ENCODE measurements at places on chromosomes 7 and 10.

GRCh38 chr7:46577394-46577793, 656.3 kb upstream of the IGFBP3 start:
- H3K4me1 ChIP-seq, result no peaks in the 10 kb centered on the region
- no peaks in the 10 kb centered on the region for H3K36me3 ChIP-seq
- H3K27me3 ChIP-seq, result no peaks in the 10 kb centered on the region
- no peak overlapping the region for H3K4me3 ChIP-seq
- no peak for DNase-seq
- no peak overlapping the region for H3K27ac ChIP-seq

DNA sequence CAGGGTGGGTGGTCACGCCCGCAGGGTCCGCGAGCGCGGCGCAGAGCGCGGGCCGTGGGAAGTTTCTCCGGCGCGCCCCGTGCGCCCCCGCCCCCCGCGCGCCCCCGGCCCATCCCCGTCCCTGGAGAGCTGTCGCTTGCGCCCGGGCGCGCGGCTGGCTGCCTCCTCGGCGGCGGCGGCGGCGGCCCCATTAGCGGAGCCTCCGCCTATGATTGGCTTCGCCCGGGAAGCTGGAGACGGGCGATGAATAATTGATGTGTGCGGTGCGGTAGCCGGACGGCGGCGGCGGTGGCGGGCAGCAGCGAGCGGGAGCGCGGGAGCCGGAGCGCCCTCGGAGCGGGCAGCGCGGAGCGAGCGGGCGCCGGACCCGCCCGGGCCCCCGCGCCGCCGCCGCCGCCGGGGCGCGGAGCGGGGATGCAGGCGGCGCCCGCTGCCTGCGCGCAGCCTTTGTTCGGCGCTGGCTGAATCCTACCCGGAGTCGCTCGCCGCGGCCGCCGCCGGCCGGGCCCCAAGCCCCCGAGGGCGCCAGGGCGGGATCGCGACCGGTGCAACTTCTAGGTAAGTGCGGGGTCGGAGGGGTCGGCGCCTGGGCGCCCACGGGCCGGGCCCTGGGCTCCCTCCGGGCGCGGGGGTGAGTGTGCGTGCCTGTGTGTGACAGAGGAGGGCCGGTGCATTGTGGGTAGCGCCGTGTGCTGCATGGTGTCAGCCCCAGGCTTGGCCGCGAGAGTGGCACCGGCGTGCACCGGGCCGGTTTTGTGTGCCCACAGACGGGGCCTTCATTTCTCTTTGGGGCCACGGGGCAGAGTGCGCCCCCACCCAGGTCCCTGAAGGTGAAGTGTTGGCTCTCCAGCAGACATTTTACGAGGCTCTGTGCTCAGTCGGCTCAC, 103.8 kb upstream of the PPIF start:
- H3K4me3 ChIP-seq, result peak overlapping the region; percentile 57
- peak overlapping the region; percentile 64 for H3K27ac ChIP-seq
- peaks cover 60% of the 10 kb centered on the region for H3K4me1 ChIP-seq
- H3K36me3 ChIP-seq, result no peaks in the 10 kb centered on the region
- DNase-seq, result no peak

- no peaks in the 10 kb centered on the region for H3K27me3 ChIP-seq
- no peaks in the 10 kb centered on the region for H3K4me1 ChIP-seq
- no peak overlapping the region for H3K4me3 ChIP-seq
- H3K27ac ChIP-seq, result no peak overlapping the region
These were observed 167.4 kb upstream of the SH2B2 start for GRCh38 chr7:102119213-102119651.

DNA sequence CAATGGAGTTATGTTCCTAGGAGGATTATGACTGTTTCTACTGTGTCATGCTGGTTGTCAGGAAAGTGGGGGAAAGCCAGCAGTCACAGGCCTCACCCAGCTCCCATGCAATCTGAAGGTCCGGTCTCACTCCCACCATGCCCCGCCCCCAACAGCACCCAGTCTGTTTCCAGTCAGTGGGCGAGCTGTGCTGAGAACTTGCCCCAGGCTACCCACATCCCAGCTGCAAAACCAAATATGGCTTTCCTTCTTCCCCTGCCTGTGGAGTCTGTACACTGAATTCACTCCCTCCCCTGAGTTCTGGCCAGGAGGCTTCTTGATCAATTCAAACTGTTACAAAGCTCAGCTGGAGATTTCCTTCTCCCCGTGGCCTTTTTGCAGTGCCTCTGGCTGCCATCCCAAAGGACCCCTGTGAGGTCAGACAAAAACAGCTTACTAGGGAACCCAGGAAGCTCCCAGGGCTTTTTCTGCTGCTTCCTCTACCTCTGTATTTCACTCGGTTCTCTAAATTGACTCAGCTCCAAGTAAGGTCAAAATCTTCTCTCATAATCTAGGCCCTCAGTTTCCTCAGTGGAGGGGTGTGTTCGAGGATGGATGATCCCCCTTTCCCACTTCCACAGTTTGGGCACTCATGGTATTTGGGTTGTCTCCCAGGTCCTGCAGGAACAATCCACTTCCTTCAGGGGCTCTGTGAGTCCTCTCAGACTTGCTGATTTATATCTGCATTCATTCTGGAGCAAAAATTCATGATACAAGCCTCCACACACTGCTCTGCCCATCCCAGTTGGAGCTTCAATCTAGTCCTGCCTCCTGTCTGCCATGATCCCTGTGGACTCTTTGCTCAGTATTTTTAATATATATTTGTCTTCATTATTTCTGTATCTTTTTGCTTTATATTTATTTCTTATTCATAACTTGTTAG, 205.5 kb downstream of the SEMA3D start:
- no peak overlapping the region for H3K27ac ChIP-seq
- DNase-seq, result no peak
- no peaks in the 10 kb centered on the region for H3K27me3 ChIP-seq
- no peaks in the 10 kb centered on the region for H3K36me3 ChIP-seq
- H3K4me3 ChIP-seq, result no peak overlapping the region

GRCh38 chr10:782751-783648, 93.5 kb upstream of the DIP2C start:
- H3K4me1 ChIP-seq, result no peaks in the 10 kb centered on the region
- H3K36me3 ChIP-seq, result no peaks in the 10 kb centered on the region
- H3K27me3 ChIP-seq, result no peaks in the 10 kb centered on the region
- no peak overlapping the region for H3K4me3 ChIP-seq
- no peak for DNase-seq
- no peak overlapping the region for H3K27ac ChIP-seq

- DNase-seq, result no peak
- H3K27ac ChIP-seq, result no peak within 1 kb of the TSS
- H3K4me1 ChIP-seq, result no peaks in the 10 kb centered on the region
- no peaks in the 10 kb centered on the region for H3K36me3 ChIP-seq
- no peak within 1 kb of the TSS for H3K4me3 ChIP-seq
- H3K27me3 ChIP-seq, result peaks cover 2% of the 10 kb centered on the region
These were observed at the start of gene INSYN2A for GRCh38 chr10:127196282-127197153. Gene INSYN2A (minus strand): TSS chr10:127196591. CDS start chr10:127176395, 20,196 bp downstream.

DNA sequence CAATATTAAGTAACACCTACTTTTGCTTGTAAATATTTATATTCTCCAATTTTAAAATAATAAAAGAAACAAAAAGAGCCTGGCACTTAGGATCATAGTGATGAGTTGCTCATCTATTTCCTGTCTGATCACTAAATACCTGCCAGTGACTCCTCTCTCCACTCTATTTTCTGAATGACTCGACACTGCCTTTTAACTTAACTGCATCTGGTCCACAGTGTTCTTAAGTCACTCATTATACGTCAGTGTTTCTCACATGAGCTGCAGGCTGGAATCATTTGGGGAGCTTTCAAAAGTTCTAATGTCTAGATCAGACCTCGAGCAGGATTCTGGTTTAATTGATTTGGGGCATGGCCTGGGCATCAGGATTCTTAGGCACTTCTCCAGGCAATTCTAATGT, 78.0 kb upstream of the AGBL3 start:
- H3K27ac ChIP-seq, result no peak overlapping the region
- no peak for DNase-seq
- H3K36me3 ChIP-seq, result no peaks in the 10 kb centered on the region
- no peaks in the 10 kb centered on the region for H3K4me1 ChIP-seq
- H3K27me3 ChIP-seq, result no peaks in the 10 kb centered on the region

GRCh38 chr10:25694206-25694933, 239.7 kb upstream of the MYO3A start:
- H3K27ac ChIP-seq, result no peak overlapping the region
- no peak overlapping the region for H3K4me3 ChIP-seq
- no peak for DNase-seq
- no peaks in the 10 kb centered on the region for H3K4me1 ChIP-seq

- no peaks in the 10 kb centered on the region for H3K36me3 ChIP-seq
- no peak overlapping the region for H3K4me3 ChIP-seq
- no peaks in the 10 kb centered on the region for H3K27me3 ChIP-seq
- H3K4me1 ChIP-seq, result no peaks in the 10 kb centered on the region
- no peak overlapping the region for H3K27ac ChIP-seq
- DNase-seq, result no peak
These were observed 146.4 kb upstream of the TMEM106B start for GRCh38 chr7:12064586-12065127.

All from CD4-positive, CD25-positive, alpha-beta regulatory T cell (primary cell).